ENCODE measurements at places on chromosomes 2 and 18.

DNA sequence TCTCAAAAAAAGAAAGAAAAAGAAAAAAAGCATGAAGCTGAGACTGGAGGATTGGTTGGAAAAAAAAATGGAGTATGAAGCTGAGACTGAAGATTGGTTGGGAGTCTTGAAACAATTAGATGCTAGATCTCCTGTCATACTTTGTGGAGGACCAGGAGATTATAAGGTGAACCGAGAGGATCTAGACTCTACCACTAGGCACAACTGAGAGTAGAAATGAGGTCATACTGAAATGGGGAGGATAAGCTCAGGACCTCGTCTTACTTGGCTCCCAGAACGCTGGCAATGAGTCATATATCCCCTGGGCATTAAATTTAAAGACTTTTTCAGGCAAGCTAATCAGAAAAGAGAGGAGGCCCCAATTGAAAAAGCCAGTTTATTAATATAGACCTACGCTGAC is 3.3 kb upstream of the ORC2 start:
- no peak for DNase-seq

- DNase-seq: no peak
Observed at GRCh38 chr2:130387804-130388203, 31.9 kb downstream of the PTPN18 start.

DNA sequence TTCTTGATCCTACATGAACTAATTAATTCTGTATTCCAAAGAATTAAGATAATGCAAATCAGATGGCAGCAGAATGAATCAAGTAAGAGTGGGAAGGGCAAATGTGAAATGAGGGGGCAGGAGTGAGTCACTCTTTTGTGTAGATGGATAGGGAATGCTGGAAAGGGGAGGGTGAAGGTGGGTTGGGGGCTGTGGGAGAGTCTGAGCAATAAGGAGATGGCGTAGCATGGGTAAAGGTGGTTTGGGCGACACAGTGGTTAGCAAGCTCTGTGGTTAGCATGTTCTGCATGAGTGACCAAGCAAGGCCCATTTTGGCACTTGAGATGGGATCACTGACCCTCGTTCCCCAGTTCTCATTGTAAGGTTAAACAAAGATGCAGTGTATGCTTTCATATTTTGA is 20.4 kb downstream of the GPD2 start:
- no peak for DNase-seq

GRCh38 chr18:8847066-8847755 is 141.9 kb downstream of the MTCL1 start:
- no peak for DNase-seq

DNA sequence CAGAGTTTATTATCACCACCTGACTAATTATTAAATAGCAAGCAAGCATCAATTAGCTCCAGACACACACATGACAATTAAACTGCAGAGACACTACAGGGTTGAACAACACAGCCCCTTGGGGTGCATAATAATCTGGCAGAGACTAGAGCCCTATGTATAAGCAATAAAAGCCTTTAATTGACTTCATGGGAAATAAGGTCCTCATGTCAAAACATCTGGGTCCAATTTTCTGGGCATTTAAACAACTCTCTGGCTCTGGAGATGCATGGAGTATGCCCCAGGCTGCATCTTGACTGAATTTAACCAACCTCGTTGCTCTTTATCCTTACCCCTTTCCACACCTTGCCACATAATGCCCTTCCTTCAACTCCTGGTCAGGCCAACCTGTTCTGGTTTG is 270.7 kb upstream of the THUMPD2 start:
- no peak for DNase-seq

DNA sequence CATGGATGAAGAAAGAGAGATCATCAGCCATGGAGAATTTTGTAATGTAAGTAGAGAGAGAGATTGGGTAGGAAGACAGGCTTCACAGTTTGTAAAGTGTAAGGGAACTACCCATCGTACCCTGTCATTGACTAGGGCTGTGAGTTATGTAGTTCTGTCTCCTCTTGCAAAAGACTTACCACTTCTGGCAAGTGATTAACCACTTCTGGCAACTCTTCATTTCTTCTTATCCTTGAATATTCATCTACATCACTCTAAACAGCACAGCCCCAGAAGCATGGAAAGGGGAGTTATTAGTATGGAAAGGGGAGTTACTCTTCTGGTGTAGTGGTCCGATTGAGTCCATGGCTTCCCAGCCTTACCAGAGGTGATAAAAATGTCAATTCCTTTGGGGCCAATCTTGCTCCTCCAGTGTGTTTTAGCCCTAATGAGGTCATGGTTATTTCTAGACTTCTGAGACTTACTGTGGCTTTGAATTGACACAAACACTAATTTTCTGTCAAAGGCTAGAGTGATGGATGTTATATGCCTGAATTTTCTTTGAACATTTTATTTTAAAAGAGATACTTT is 52.0 kb downstream of the STAT1 start:
- DNase-seq: no peak

- DNase-seq: no peak
Observed at GRCh38 chr2:60167089-60167488, 386.4 kb downstream of the BCL11A start.

DNA sequence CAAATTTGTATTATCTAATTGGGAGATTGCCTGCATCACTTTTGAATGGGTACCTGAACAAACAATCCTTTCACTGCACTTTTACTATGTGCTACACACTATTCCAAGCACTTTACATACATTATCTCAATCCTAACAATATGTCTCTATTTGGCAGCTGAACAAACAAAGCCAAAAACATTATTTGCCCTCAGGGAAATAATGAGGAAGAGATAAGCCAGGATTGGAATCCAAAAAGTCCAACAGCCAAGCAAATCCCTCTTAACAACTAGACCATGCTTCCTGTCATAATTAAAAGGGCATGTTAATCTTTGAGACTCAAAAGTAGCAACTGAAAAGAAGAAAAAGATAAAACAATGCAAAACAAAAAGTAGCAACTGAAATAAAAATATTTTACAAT is 32.1 kb downstream of the RPRD1A start:
- no peak for DNase-seq

GRCh38 chr2:236291911-236292310 is 27.7 kb upstream of the ASB18 start:
- no peak for DNase-seq

GRCh38 chr18:38759457-38759856 is 1193.9 kb upstream of the CELF4 start:
- no peak for DNase-seq

- DNase-seq: no peak
Observed at GRCh38 chr2:110925479-110925878, 193.1 kb downstream of the ACOXL start.

GRCh38 chr2:55518841-55519165 is 715 bp upstream of the CFAP36 start:
- DNase-seq: peak; percentile 17

- no peak for DNase-seq
Observed at GRCh38 chr2:4420032-4420431, 716.7 kb downstream of the DCDC2C start.

GRCh38 chr2:105379741-105380186 is 19.1 kb downstream of the FHL2 start:
- DNase-seq: no peak

GRCh38 chr2:10733566-10733925 is 12.1 kb downstream of the ATP6V1C2 start:
- DNase-seq: no peak

- DNase-seq: no peak
Observed at GRCh38 chr2:200479692-200480265, 30.1 kb downstream of the KCTD18 start.

GRCh38 chr2:57497489-57498096 is 549.0 kb upstream of the VRK2 start:
- DNase-seq: peak; percentile 31

DNA sequence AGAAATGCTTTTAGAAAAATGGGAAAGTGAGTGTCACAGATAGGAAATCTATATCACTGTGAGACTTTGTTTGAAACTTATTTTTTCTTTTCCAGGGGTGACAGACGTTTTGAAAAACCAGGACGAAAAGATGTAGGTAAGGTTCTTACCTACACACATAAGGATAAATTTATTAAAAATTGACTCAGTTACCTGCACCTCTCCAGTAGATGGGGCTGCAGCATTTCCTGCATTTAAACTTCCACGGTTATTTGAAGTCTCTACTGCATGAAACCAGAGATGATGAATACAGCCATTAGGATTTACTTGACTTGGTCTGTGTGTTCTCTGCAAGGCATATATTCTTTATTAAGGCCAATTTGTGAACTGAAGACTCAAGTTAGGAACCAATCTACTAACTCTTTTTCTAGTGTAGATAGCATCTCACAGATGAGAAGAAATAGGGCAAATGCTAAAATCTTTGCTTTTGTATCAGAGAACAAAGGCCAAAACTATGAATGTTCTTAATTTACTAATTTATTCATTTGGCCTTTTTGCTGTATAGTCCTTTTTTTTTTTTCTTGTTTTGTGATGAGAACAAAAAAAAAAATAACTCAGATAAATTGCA is 15.0 kb downstream of the KCNJ13 start:
- peak; percentile 64 for DNase-seq

GRCh38 chr2:18907508-18907907 is 318.1 kb upstream of the NT5C1B start:
- no peak for DNase-seq

DNA sequence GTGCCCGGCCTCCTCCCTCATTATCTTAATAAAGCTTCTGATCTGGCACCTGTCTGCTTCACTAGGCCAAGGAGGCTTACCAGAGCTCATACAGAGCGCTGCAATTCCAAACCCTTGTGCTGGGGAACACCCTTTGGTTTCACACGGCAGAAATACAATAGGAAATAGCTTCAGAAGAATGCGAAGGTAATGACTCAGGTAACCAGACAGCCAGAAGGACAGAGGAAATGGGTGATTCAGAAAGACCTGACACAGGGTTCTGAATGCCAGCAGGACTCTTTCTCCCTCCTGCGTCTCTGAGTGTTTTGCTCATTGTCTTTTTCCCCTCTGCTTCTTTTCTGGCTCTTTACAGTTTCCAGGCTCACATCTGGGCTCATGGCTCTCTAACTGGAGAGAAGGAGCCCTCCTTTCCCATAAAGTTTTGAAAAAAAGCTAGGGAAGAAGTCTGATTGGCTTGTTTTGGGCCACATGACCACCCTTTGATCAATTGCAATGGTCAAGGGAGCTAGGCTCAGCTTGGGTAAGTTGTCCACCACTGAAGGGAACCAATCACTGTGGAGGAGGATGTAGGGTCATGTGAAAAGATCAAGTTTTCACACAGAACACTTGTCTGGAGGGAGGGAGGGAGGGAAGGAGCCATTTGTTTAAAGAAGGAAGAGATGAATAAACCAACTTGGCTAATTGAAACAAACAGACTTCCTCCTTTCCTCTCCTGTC is 90.5 kb upstream of the UPP2 start:
- DNase-seq: no peak

GRCh38 chr2:20339012-20339411 is 11.6 kb downstream of the PUM2 start:
- DNase-seq: no peak

- no peak for DNase-seq
Observed at GRCh38 chr18:55264108-55264507, 304.8 kb upstream of the CCDC68 start.

DNA sequence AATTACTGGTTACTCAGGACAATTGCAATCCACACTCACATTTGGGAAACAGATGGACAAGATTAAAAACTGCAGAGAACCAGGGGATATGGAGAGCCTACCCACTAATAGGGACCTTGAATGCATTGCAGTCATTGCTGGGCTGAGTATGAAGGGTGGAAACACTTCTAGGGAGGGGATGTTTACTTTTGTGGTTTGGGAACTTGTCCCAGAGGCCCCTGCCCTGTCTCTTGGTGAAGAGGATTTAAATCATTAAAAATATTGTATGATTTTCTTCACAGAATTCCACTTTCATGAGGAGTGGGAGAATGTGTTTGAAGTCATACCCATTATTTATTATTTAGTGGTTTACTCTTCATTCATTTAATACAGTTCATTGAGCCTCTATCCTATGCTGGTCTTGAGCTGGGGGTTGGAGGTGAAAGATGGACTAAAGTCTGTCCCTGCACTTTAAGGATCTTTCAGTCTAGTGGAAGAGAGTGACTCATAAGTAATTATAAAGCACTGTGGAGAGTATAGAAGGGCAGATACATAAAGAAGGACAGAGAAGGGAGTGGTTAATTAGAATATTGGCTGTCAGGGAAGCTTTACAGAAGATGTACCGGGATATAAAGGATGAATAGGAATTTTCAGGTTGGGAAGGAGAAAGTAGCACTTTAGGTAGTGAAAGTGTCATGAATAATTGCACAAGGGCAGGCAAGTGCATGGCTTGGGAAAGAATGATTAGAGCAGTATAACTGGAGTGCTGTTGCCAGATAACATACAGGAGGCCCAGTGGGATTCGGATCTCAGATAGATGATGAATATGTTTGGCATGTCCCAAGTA is 313.4 kb downstream of the LPIN1 start:
- no peak for DNase-seq

GRCh38 chr2:218478544-218478943 is 59.6 kb downstream of the VIL1 start:
- DNase-seq: no peak

- DNase-seq: no peak
Observed at GRCh38 chr2:160253440-160254188, 53.5 kb upstream of the ITGB6 start.

- no peak for DNase-seq
Observed at GRCh38 chr2:73020657-73021370, 50.7 kb downstream of the SFXN5 start.

- no peak for DNase-seq
Observed at GRCh38 chr2:155099784-155100183, 401.3 kb downstream of the KCNJ3 start.

- no peak for DNase-seq
Observed at GRCh38 chr2:3195641-3196476, 181.8 kb downstream of the EIPR1 start.

- DNase-seq: no peak
Observed at GRCh38 chr18:77822632-77823031, 573.0 kb downstream of the GALR1 start.

GRCh38 chr18:80233899-80234298 is 13.4 kb downstream of the PARD6G start:
- no peak for DNase-seq

DNA sequence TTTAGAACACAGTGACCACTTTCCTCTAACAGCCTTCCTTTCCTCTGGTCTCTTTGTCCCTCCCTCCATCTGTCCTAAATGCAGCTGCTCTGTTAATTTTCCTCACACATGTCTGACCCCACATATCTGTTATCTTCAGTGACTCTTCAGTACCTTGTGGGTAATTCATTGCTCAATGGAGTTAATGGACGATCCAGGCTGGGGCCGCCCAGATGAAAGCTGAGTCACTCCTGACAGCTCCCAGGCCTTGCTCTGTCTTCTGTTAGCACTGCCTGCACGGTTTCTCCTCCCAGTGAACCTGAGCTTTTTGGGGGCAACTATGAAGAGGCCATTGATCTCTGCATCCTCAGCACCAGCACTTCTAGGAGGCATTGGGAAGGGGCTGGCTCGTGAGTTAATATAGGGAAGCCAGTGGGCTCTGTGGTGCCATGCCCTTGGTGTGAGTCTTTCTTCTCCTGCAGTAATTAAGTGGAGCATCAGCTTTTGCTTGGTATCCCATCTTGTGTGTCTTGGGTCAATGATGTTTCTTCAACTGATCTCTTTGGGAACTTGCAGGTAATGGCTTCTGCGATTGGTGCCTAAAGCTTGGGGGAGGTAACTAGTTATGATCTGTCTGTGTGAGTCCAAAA is 67.3 kb downstream of the SNORC start:
- DNase-seq: no peak

GRCh38 chr2:223980397-223980735 is 23.1 kb downstream of the MRPL44 start:
- no peak for DNase-seq
